ENCODE measurements at places on chromosomes 3 and 15.

- no peak for DNase-seq
Measured at GRCh38 chr3:115980709-115981108, 357.4 kb downstream of the GAP43 start.

- DNase-seq: no peak
Measured at GRCh38 chr3:100032243-100032642, 82.1 kb downstream of the FILIP1L start.

- DNase-seq: no peak
Measured at GRCh38 chr3:189637750-189638149, 6.6 kb downstream of the TP63 start.

DNA sequence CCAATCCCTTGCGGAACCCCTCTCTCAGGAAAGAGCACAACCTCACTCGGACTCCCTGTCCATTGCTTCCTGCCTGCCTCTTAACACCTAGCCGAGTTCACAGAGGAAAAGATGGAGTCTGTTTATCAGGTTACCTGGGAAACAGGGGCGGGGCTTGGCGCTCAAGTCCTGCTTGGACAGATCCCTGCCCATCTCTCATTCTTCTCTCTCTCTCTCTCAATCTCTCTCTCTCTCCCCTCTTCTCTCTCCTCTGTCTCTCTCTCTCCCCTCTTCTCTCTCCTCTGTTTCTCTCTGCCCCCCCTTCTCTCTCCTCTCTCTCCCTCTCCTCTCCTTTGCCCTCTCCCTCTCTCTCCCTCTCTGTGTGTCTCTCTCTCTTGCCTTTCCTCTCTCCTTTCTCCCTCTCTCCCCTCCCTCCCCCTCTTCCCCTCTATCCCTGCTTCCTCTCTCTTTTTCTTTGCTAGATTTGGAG lies at the start of gene EFHB:
Gene EFHB (minus strand): TSS at position 120 of the 469 bp plus-strand sequence. CDS start 199 bp downstream, outside the sequence.
- no peak for DNase-seq

GRCh38 chr3:65619451-65619881 lies 419.3 kb downstream of the MAGI1 start:
- no peak for DNase-seq

DNA sequence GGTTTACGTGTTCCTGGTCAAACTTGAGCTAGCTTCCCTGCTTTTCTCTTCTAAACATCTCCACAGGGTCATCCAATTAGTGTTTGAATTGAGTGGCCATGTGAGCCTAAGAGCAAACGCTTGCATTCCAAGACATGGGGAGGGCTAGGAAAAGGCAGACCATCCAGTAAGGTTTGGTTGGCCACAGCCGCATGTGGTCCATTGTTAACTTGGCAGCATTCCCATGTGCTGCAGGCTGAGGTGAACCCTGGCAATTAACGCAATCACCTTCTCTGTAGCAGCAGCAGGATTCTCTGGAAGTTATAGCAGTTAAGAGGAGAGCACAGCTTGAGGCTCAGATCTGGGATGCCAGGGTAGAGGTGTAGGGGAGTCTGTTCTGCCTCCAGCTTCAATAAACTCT lies 502.2 kb upstream of the LMCD1 start:
- DNase-seq: no peak

DNA sequence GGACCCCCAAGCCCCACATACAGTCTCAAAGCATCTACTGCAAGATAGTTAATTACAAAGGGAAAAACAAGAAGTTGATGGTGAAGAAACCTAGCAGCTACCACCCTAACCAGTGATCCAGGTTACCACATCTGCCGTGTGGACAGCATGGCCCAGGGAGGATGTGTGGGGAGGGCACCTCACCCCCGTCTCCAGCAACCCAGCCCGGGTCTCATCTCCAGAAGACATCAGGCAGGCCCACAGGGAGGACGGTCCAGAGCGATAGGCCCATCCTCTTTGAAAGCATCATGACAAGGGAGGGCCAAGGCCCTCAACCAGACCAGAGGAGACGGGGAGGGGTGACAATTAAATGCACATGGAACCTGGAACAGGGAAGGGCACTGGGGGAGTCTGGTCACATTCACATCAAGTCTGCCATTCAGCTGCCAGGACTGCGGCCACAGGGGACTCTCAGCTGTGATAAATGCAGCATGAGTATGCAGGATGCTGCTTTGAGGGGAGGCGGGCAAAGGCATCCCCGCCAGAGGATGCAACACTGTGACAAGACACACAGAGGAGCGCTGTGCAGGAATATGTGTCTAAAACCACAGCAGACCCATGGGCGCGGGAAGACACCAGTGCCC lies 18.8 kb downstream of the ZXDC start:
- DNase-seq: peak; percentile 41

- no peak for DNase-seq
Measured at GRCh38 chr15:61383421-61383820, 154.3 kb upstream of the RORA start.

GRCh38 chr3:169539856-169540255 lies 123.7 kb downstream of the MECOM start:
- DNase-seq: no peak

DNA sequence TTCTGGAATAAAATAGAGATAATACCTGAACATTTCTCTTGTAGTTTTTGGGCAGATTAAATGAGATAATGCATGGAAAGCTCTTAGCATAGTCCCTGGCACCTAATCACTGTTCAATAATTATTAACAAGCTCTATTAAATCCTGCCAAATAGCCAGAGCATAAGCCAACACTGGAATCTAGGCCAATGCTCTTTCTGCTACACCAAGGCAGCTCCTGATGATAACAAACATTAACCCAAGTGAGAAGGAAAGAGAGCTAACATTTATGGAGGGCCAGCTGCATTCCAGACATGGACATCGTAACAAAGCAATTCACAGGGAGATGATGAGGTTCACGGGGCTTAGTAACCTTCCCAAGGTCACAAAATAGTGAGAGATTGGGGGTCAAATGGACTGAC lies 23.3 kb downstream of the LARP6 start:
- DNase-seq: no peak

DNA sequence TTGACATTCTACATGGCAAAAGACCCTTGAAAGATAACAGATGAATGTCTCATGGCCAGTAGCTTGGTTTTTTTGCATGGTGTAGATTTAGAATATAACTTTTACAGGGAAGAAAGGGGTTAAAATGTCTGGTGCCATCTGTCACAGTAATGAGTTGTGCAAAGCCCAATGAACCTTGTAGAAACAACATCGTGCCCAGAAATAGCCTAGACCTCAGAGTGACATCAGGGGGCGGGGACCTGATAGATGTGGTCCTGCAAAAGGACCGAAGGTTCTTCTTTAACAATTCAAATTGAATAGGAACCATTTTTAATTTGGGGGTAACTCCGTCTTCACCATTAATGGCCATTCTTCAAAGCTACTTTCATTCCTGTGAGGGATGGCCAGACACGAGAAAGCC lies 254.1 kb upstream of the CTDSPL start:
- DNase-seq: no peak

DNA sequence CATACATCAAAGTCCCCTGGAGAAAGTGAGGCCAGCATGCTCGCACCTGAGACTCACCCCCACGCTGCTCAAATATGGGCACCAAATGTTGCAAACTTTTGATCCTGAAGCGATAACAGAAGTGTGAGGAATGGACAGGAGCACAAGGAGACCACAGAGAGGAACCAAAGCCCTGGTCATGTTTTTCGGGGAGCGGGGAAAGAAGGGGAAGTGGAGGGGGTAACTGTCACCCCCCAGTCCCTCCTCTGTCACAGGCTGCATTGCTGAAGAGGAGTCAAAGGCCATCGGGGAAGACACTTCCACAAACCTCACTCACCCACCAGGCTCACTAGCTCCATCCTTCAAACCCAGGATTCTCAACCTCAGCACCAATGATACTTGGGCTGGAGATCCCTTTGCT lies 182.4 kb downstream of the UACA start:
- DNase-seq: no peak

GRCh38 chr15:67076147-67076843 lies 10.9 kb downstream of the SMAD3 start:
- no peak for DNase-seq

DNA sequence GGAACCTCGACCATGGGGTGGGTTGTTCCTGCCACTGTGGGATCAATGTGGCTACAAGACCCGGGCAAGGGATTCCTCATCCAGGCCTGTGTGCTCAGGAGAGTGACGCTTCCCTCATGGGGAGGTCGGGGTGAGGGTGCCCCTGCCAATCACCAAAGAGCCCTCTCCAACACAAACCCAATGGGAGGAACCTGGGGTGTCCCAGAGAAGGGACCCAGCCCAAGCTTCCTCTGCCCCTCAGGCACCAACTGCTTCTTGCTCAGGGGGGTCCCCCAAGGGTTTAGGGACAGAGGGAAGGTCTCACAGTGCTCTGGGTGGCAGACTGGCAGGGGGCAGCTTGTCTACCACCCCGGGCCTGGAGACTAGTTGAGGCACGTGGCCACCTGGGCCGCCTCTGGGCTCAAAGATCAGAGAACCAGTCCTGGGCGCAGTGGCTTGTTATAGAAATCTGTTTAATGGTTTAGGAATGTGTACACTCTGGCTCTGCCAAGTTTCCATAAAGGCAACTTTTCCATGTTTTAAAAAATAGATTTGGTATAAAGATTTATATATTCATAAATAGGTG lies 26.6 kb downstream of the GP9 start:
- no peak for DNase-seq

GRCh38 chr3:135556174-135556573 lies 409.4 kb upstream of the PPP2R3A start:
- no peak for DNase-seq

DNA sequence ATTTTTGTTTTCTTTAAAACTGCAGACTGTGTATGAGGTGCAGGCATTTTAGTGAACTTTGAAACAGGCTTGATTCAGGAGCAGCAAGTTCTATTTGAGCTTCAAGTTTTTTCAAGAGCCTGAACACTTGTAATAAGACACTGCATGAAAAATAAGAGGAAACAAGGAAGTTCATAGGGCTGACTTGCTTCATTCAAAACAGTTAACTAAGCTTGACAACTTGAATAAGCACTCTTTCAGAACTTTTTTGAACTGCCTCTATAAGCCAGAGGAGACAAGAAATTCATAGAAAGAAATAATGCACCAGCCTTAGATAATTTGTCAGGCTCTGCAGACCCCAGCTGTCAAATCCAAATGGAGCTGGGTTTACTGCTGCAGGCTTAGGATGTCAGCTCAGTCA lies 130.2 kb downstream of the SSR3 start:
- no peak for DNase-seq

DNA sequence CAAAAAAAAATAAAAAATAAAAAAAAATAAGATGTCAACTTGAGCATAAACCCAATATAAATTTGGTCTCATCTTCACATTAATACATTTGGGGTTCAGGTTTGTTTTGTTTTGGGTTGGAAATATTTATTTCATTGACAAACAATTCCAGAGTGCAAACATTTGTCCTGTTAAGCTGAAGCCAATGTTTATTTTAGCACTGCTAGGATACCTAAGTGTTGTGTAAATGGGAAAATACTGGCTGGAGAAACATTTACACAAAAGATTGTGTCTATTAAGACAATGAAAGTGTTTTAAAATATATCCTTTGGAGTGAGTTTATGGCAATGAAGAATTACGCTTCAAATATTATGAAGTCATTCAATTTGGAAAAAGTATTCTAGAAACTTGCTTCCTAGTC lies 91.1 kb downstream of the MEIS2 start:
- no peak for DNase-seq

GRCh38 chr3:65833761-65834505 lies 204.8 kb downstream of the MAGI1 start:
- no peak for DNase-seq

DNA sequence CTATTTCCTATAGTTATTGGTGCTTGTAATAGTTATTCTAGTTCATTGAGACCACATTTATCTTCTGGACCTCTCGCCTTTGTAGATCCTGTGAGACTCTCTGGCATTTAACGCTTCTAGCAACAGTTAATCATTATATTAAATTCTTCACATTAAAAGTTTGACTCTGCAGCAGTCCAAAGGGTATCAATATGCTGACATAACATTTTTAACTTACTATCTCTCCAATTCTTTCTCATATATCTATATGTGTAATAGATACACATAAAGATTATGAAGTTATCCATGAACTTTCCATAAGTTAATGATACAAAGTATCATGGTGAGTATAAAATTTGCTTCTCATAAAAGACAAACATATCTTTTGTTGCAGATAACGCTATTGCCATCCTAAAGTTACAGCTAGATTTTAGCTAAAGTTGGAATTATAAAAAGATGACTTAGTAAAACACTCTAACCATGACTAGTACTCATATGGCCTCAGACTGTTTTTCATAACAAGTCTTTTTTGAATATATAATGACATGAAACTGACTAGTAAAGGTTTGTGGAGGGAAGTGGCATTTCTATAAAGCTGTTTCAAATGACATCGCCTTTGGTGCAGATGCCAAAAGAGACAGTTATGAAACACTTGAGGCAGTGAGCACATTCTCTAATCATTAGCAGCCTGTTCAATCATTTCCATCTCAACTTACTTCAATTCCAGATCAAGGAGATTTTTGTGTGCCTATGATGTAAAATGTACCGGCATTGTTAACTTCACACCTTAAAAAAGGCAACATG lies 379.3 kb upstream of the CBLB start:
- no peak for DNase-seq
